ENCODE measurements at places on chromosomes 16 and 17.

DNA sequence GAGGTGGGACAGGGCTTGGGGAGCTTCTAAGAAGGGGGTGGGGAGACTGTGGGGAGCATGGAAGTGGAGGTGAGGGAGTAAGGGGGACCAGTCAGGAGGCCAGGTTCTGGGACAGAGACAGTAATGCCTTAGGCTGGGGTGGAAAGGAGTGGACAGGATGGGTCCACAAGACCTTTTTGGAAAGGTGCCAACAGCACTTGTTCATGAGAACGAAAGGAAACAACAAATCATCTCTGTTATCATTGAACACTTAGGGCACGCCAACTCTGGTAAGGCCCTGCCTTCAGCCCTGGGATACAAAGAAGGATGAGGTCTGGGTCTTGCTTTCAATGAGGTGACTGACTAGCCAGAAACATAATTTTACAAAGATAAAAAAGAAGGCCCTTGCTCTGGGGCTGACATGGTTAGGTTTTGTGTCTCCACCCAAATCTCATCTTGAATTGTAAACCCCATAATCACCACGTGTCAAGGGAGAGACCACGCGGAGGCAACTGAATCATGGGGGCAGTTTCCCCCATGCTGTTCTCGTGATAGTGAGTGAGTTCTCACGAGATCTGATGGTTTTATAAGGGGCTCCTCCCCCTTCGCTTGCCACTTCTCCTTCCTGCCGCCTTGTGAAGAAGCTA is 113.8 kb downstream of the SLC39A11 start:
- no peak for DNase-seq

GRCh38 chr16:69821844-69822173 is 59.7 kb downstream of the WWP2 start:
- DNase-seq, result no peak

DNA sequence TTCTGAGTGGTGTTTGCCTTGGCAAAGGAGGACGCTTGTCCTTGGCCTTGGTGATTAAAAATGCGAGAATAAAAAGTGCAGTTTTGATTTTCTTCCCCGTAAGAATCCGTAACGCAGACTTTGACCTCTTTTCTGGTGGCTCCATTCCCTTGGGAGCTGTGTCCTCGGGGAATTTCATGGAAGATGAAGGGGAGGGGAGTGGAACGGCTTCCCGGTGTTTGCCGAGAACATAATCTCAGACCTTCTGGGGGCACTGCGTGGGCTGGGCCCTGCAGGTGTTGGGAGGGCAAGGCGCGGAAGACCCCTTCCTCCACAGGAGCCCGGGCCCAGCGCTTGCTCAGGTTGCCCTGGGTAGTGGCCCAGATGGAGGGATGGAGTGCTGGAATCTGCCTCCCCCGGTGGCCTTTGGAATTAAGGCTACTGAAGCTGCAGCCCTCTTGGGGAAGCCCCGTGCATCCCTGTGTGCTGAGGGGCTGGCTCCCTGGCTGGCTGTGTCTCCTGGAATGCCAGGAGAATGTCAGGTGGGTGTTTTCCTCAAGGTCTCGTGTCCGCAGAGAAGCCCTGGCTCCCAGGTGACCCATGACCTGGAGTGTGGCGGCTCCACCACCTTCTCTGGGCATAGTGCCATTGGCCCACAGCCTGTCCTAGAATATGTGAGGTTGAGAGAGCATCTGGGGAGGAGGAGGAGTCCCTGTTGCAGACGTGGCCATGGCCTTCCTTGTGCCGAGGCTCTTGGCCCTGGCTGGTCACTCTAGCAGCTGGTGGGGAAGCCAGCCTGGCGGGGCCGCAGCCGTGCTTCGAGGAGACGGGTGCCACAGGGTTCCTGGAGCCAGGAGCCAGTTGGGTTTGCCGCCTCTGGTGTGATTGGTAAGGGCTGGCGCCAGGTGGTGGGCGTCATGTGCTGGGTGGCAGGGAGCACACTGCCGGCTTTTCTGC is 3.1 kb downstream of the BAIAP2 start:
- no peak for DNase-seq

GRCh38 chr16:49464877-49465504 is 91.4 kb downstream of the C16orf78 start:
- DNase-seq, result no peak

- no peak for DNase-seq
These were observed 3.3 kb downstream of the ERBB2 start for GRCh38 chr17:39702901-39703893.

DNA sequence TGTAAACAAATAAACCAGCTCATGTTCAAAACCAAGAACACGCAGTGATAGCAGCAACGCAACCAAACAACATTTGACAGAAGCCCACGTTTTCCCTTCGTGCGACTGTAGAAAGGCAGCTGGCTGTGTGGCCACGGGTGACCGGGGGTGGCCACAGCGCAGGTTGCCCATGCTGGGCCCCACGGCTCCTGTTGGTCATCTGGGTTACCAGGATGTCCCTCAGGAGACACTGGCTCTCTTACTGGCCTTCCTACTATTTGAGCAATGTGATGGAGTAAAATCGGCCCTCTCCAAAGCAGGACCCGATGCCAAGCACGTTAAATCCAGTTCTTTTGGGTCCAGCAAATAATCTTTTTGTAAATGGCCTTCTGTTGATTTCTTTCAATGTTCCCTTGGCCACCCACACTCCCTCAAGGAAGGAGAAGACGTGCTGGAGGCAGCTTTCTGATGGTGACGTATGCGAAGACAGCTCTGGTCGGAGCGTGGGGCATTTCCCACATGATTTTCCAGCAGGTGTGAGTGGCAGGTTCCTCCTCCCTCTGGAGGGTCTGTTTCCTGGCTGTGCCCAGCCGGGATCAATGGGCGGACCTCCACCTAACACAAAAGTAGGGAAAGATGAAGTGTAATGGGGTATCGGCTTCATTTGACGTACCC is 143.1 kb upstream of the CHMP6 start:
- DNase-seq, result no peak

DNA sequence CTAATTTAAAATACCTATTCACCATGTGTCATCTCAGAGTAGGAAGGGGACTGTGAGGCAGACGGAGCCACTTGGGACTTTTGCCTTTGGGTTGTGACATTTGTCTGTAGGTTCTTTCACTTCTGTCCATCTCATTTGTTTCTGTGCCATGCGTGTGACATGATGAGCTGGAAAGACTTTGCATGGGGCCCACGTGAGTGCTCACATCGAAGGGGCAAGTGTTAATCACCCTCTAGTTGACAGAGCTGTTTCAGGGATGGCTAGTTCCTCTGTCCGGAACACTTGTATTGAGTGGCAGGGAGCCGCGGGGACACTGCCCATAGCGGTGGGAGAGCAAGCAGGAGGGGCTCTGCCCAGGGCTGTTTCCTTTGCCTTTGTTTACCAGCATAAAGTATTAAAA is 112.0 kb downstream of the RPTOR start:
- no peak for DNase-seq

GRCh38 chr16:86625029-86625428 is 46.7 kb downstream of the FOXL1 start:
- DNase-seq, result no peak

- DNase-seq, result no peak
These were observed 181.1 kb upstream of the HSBP1 start for GRCh38 chr16:83626676-83627075.

- DNase-seq, result peak; percentile 99
These were observed at the start of the genes FTSJ3 and PSMC5 for GRCh38 chr17:63827002-63827800. Gene FTSJ3, minus strand, starts transcription at chr17:63827663. Its CDS starts 761 bp downstream, at chr17:63826902. Gene PSMC5, plus strand, starts transcription at chr17:63827431. Its CDS starts 60 bp downstream, at chr17:63827491.

DNA sequence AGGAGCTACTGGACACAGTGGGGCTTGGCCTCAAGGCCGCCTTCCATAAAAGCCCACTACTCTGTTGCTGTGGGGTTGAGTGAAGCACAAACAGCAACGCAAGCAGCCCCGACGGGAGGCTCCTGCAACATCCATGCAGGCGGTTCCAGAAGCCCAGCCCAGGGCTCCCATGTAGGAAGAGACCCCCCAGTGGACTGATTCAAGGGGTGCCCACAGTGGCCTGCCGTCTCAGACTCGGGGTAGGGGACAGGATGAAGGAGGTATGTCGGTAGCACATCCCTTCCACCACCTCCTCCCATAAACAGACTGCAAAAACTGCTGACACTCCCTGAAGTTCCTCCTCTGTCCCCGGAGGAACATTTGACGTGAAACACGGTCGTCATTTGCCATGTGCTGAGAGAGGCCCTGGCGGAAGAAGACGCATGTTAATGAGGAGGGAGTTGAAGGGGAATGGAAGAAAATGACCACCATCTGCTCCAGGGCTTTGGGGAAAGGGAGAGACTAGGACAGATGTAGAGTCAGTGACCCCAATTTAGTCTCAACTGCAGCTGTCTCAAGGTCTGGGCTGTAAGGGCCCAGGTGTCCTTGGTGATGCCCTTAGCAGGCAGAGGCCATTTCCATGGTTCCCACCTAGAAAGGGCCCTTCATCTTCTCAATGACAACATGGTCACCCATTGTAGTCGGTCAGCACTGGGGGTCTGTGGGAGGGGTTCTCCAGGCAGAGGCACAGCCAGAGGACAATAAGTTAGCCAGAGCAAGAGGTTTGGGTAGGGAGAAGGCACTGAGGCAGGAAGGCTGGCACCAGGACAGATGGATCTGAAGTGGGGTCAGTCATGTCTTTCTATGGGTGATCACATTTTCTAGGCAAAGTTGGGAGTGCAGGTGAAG is 200.6 kb downstream of the CPPED1 start:
- no peak for DNase-seq

DNA sequence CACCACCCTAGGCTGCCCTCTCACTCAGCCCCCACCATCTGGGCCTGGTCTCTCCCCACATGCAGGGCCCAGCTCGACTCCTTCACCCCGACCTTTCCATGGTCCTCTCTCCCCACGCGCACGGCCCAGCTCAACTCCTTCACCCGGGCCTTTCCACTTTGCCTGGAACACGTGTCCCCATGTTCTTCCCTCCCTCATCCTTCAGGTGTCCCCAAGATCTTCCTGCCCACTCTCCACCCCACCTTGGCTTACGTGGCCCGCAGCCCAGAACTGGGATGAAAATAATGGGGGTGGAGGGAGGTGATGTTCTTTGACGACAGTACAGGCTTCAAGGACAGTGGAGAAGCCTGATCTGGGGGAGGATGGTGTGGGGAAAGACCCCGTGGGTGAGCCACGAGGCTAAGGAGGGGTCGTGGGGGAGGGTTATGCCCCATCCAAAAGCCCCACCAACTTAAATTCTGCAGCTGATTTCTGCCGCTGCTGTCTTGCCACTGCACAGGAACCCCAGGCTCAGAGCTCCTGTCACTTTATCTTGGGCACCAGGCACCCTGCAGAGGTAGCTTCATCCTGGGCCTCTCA is 9.9 kb upstream of the MEAK7 start:
- DNase-seq, result no peak

- DNase-seq, result no peak
These were observed 204.7 kb upstream of the TNRC6C start for GRCh38 chr17:77753691-77754245.

- DNase-seq, result no peak
These were observed 12.7 kb downstream of the TEX2 start for GRCh38 chr17:64250233-64250835.

GRCh38 chr17:37147301-37147812 is 198.6 kb downstream of the AATF start:
- DNase-seq, result no peak

DNA sequence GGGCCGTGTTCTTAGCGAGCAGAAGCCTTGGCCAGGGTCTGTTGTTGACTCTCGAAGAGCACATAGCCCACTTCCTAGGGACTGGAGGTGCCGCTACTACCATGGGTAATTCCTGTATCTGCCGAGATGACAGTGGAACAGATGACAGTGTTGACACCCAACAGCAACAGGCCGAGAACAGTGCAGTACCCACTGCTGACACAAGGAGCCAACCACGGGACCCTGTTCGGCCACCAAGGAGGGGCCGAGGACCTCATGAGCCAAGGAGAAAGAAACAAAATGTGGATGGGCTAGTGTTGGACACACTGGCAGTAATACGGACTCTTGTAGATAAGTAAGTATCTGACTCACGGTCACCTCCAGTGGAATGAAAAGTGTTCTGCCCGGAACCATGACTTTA is 18.5 kb downstream of the RSPRY1 start:
- no peak for DNase-seq

GRCh38 chr16:83717814-83718213 is 90.0 kb upstream of the HSBP1 start:
- DNase-seq, result no peak

DNA sequence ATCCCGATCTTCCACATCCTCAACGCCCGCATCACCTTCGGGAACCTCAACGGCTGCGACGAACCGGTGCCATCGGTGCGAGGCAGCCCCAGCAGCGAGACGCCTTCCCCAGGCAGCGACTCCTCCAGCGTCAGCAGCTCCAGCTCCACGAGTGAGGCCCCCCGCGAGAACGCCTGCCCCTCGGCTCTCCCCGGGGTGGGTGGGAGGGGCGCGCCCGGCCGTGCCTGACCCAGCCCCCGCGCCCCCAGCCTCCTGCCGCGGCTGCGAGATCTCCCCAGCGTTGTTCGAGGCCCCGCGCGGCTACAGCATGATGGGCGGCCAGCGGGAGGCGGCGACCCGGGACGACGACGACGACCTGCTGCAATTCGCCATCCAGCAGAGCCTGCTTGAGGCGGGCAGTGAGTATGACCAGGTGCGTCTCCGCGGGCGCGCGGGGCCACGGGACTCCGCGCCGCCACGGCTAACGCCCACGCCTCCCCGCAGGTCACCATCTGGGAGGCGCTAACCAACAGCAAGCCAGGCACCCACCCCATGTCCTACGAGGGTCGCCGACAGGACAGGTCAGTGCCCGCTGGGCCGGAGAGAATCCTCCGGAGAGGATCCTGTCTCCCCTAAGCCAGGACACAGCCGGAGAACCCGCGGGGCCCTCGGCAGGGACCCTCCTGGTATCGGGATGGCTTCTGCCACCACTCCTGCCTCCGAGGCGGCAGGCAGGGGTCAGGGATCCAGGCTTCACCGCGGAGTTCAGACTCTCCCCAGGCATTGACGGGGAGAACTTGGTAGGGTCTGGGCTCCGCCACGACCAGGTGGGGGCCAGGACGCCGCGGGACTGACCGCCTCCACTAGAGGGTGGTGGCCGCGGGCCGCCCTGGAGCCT is 10.1 kb downstream of the CORO6 start:
- no peak for DNase-seq

DNA sequence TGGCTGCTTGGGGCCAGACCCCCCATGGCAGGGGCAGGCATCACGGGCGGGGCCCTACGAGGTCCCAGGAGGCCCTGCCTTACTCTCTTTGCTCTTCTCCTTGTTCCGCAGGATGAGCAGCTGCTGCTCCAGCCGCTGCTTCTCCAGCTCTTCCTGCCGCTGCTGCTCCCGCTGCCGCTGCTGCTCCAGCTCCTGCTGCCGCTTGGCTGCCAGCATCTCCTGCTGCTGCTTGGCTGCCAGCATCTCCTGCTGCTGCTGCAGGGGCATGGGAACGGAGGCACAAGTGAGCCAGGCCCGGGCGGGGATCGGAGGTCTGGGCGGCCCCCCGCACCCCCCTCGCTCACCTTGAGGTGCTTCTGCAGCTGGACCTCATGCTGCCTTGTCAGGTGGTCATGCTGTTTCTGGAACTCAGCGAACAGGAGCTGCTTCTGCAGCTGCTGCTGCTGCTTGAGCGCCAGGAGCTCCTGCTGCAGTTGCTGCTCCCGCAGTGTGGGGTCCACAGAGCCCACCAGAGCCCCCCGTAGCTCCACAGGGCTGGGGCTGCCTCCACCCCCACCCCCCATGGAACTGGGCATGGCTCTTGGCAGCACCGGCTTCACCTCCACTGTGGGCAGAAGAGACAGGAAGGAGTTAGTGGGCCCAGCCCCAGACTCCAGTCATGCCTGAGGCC is 22.8 kb downstream of the G6PC3 start:
- no peak for DNase-seq

- DNase-seq, result no peak
These were observed 111.1 kb downstream of the AIPL1 start for GRCh38 chr17:6323626-6324356.
